NT2/D1 (cell line): ENCODE measurements at places on chromosomes 2 and 18.

- no peak for DNase-seq
Measured at GRCh38 chr2:63981702-63982103, 37.5 kb downstream of the VPS54 start.

- DNase-seq: no peak
Measured at GRCh38 chr2:101179982-101180381, 28.8 kb upstream of the TBC1D8 start.

DNA sequence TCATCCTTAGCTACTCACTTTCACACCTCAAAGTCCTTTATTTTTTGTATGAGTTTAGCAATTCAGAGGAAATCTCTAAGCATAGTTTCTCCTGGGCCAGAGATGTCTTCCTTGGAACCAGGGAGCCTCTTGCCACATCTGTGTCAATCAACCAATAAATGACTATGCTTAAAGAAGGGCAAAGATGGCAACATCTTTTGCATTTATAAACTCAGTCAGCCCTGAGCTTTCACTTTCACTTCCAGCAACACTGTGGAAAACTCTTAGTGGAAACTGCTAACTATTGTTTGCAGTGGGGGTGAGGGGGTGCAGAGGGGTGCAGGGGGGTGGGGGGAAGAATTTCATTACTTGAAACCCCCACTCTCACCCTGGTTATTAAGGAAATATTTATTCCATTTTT lies 3.4 kb downstream of the ACVR1C start:
- DNase-seq: no peak

- DNase-seq: no peak
Measured at GRCh38 chr2:205750797-205751196, 68.5 kb downstream of the NRP2 start.

- DNase-seq: no peak
Measured at GRCh38 chr18:59488899-59489298, 129.8 kb upstream of the LMAN1 start.

GRCh38 chr18:79525556-79526467 lies 130.1 kb downstream of the NFATC1 start:
- no peak for DNase-seq

- DNase-seq: no peak
Measured at GRCh38 chr2:68251855-68252399, 405 bp downstream of the PPP3R1 start.

DNA sequence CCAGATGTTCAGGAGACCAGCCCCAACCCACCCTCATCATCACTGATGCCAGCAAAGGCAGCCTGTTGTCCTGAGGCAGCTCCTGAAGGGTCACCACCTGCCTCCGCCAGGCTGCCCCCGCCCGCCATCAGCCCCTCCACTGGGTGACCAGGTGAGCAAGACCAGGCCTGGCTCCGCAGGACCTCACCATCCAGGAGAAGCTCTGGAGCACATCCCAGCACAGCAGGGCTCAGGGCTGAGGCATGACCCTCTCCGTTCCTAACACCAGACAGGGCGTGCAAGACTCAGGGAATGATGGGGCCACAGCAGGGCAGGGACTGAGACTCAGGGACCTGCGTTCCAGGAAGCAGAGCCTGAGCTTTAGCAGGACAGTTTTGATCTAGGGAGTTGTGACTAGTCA lies 218.8 kb upstream of the RAB6C start:
- DNase-seq: no peak

- DNase-seq: peak; percentile 47
Measured at GRCh38 chr2:160493227-160494028, at the start of gene RBMS1. RBMS1 (minus strand) TSS chr2:160493807; CDS start chr2:160493363, 444 bp downstream.

GRCh38 chr18:49898421-49898820 lies 85.1 kb upstream of the ACAA2 start:
- peak; percentile 36 for DNase-seq

DNA sequence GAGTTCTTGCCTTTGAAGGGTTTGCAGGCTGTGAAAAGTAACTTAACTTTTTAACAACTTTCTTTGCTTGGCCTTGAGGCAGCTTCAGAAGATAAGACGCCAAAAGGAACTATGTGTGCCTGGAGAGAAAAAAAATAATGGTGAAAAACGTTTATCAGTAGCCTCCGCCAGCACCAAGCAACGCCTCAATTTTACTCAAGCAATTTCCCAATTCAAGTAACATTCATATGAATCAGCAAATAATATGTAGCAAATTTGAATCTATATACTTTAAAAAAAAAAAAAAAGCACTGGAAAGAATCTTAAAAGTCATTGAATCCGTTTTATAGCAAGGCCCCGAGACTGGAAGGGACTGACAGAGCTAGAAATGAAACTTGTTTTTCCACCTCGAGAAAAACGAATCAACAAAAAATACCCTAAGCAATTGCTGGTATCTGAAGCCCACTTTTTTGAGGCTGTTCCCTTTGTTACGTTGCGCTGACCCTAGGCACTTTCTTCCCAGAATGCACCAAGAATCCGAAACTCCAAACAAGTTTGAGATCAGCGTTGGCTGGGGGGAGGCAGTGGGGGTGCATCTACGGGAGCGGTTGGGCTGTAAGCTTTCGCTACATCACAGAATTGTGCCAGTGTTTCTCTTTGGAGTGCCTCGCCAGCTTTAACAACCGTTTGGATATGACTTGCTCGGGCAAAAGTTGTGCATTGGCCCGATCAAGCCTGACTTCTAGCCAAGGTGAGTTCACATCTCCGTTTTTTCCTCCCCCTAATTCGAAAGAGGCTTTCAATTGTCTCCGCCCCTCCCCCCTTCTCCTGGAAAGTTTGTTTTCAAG lies 2.7 kb upstream of the TGIF1 start:
- DNase-seq: no peak

DNA sequence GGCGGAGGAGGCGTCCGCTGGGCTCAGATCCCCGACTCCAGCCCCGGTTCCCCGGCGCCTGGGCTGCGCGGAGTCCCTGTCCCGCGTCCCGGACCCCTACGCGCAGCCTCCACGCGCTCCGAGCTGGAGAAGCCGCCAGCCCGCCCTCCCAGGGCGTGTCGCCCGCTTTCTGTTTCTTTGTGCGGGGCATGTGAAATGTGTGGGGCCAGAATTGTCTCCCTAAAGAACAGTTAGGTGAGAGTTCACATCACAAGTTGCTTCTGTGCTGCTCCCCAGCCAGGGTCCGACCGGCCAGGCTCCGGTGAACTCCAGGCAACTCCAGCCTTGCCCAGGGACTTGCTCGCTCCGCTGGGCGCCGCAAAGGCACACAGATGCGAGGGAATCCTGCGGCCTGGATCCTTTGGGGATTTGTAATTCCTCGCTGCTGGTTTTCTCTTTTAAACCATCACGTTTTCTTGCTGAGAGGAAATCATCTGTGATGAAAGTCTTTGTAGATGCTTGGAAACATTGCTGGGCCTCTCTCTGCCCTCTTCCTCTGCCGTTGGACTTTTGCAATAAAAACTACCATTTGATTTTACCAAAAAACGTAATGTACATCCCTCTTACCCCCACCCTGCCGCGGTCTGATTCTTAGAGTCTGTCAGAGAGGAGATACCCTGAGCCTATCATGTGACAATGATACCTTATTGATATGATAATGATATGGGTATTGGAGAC lies 631 bp downstream of the GYPC start:
- no peak for DNase-seq

- no peak for DNase-seq
Measured at GRCh38 chr2:102677244-102678215, 58.2 kb downstream of the SLC9A2 start.

GRCh38 chr2:152436148-152436547 lies 101.2 kb downstream of the FMNL2 start:
- no peak for DNase-seq

DNA sequence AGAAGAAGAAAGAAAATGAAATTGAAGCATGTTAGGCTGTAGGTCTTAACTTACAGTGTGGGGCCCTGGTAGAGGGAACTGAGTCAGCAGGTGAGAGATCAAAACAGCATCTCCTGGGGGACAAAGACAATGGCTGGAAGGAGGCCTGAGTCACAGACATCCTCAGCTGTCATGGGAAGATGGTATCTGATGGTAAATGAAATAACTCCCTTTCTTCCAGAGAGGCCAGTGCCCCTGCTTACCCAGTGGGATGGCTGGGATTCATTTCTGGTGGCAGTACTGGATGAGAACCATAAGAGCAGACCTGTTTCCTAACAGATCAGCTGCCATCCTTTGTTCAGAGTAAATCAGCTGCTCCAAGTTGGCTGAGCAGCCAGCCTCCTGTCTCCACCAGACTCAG lies 251.3 kb upstream of the EPAS1 start:
- no peak for DNase-seq

GRCh38 chr2:119440873-119441272 lies 9.2 kb downstream of the TMEM37 start:
- no peak for DNase-seq

DNA sequence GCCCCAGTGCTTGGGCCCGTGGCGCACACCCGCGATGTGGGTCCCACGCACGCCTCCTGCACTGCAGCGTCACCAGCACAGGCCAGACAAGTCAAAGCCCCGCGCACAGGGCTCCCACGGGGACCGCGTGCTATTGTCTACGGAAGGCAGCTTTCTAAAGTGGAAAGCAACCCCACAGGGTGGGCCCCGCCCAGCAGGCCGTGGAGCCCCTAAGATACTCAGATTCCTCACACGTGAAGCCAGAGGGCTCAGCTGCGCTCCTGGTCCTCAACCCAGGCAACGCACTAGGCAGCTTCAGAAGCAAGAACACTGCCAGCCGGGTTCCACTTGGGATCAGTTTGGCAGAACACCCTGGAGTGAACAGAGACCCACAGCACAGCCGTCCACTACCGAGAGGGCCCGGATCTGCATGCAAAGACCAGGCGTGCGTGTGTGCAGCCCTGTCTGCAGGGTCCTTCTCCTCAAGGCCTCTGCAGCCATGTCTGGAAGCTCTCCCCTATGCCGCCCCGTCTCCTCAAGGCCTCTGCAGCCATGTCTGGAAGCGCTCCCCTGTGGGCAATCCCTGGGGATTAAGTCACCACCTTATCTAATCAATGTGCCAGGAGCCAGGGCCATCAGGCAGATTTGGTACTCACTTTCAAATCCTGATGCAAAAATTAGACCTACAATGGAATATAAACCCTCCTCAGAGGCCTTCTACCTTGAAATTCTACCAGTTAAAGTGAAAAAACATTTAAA lies 231.3 kb downstream of the HDAC4 start:
- no peak for DNase-seq

- no peak for DNase-seq
Measured at GRCh38 chr2:178531168-178531567, 50.9 kb downstream of the PLEKHA3 start.

DNA sequence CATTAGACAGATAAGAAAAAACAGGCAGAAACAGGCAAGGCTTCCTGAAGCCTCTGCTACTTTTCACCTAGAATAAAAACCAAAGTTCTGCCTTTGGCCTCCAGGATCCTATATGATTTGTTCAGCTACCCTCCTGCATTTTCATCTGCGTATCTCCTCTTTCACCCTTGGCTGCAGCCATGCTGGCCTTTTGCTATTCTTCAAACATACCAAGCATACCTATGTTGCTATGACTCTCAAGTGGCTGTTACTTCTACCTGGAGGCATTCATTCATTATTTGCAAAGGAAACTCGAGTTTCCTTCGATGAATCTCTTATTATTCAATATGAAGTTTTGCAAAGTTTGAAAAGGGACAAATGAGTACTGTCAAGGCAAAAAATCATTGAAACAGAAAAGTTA lies 106.4 kb upstream of the HNMT start:
- DNase-seq: no peak

GRCh38 chr18:8595445-8595844 lies 13.8 kb upstream of the RAB12 start:
- DNase-seq: no peak

- DNase-seq: no peak
Measured at GRCh38 chr18:10320791-10321190, 133.6 kb upstream of the APCDD1 start.

GRCh38 chr2:157866202-157866601 lies 9.9 kb downstream of the ACVR1 start:
- DNase-seq: peak; percentile 33

GRCh38 chr2:14635391-14635871 lies 2.9 kb downstream of the LRATD1 start:
- peak; percentile 36 for DNase-seq

GRCh38 chr2:126244937-126245336 lies 411.0 kb upstream of the GYPC start:
- DNase-seq: peak; percentile 77

DNA sequence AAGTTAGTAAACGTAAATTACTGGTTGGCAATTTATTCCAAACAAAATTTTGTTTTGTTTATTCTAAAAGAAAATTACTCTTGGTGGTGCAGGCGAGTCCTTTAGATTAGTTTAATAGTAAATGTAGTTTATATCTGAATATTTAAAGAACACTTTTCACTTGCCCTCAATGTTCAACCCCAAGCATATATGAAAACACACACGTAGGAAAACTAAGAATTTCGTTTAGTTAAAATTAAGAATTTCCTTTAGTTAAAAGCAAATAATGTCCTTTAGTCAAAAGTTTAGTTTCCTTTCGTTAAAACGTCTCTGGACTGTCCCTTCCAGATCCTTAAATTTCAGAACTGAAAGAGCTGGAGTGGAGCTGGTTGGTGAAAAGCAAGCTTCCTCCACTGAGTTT lies 19.1 kb upstream of the CYTIP start:
- no peak for DNase-seq

GRCh38 chr2:84481702-84482101 lies 22.6 kb upstream of the SUCLG1 start:
- no peak for DNase-seq

- no peak for DNase-seq
Measured at GRCh38 chr2:12010779-12011178, 264.3 kb downstream of the LPIN1 start.

GRCh38 chr2:108594982-108595464 lies 60.8 kb downstream of the LIMS1 start:
- no peak for DNase-seq
